NCI-H1694 treated with DMSO at 0.1 percent for 48 hours (cell line): ENCODE measurements at places on chromosomes 3 and 15.

GRCh38 chr3:190318666-190319065 lies 3.6 kb downstream of the CLDN1 start:
- no peak for DNase-seq

GRCh38 chr3:182241766-182242488 lies 530.2 kb downstream of the SOX2 start:
- DNase-seq = no peak

DNA sequence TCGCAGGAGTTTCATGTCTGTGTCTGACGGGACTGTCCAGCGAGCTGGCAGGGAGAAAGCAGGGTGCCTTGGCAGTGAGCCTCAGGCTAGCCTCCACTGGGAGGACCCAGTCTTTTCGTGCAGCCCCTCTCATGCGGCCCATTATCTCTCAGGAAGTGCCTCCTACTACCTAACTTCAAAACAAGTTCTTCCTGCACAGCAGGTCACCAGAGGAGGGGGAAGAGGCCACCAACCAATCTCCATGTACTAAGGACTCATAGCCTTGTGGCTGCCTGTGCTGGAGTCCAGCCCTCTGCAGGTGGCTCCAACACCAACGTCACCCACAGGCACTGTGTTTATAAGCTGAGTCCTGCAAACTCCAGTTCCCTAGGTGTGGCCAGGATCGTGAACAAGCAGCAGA lies 4.8 kb downstream of the VIPR1 start:
- DNase-seq = no peak

GRCh38 chr15:90677807-90678790 lies 39.0 kb upstream of the BLM start:
- no peak for DNase-seq

GRCh38 chr3:114668099-114668498 lies 374.3 kb downstream of the TIGIT start:
- no peak for DNase-seq

DNA sequence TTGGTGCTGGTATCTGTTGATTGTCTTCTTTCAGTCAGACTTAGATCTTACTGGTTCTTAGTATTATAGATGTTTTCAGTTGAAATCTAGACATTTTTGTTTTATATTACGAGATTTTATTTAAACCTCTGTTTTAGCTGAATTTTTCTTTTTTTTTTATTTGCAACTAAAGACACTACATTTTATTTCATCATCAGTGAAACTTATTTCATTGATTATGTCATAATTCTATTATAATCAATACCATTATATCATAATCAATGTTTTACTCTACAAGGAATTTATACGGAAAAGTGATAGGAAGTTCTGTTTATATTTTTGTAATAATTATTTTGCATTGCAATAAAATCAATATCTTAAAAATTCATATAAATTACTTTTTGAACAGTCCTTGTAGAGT lies 477.4 kb upstream of the MDFIC2 start:
- DNase-seq = no peak

GRCh38 chr3:110414855-110415254 lies 656.8 kb upstream of the NECTIN3 start:
- DNase-seq = no peak

DNA sequence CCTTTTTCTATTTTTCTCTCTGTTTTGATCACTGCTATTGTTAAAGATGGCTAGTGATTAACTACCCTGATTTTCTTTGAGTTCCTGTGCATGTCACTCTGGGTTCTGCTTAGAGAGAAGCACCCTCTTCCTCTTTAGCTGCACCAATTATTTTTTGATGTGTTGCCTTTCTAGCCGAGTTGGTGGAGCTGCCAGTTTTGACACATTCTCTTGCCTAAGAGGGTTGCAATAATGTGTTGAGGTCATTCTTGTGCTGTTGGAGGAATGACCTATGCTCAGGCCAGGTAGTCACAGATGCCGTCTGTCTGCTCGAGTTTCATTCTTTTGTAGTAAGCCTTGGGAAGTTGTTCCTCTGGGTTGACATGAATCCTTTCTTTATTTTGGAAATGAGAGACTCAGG lies 84.6 kb upstream of the DPH6 start:
- DNase-seq = no peak

GRCh38 chr3:46070595-46071093 lies 43.4 kb upstream of the XCR1 start:
- no peak for DNase-seq

GRCh38 chr3:128554100-128554464 lies 61.1 kb upstream of the GATA2 start:
- DNase-seq = no peak

GRCh38 chr3:11059090-11059798 lies 66.7 kb downstream of the SLC6A1 start:
- peak; percentile 18 for DNase-seq

- DNase-seq = no peak
These were observed 199.7 kb upstream of the CNTN3 start for GRCh38 chr3:74814181-74814580.

GRCh38 chr3:112858410-112859069 lies 11.9 kb upstream of the CD200R1L start:
- no peak for DNase-seq

DNA sequence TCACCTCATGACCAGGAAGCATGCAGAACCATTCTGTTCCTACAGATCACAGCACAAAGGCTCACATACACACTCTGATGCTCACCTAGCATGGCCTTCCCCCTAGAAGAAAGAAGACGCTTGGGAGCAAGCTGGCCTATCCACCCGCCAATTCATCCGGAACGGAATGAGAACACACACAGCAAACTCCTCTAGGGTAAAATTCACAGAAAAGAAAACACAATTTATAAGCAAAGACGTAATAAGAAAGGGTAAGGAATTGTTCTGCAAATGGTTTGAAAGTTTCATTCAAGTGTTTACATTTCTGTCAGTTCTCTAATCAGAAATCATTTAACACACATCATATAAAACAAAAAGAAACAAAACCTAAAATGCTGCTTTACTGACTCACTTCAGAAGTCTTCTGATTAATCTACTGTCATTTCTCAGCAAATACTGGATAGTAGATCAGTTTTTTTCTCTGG lies 218.1 kb downstream of the OSBPL10 start:
- DNase-seq = no peak

DNA sequence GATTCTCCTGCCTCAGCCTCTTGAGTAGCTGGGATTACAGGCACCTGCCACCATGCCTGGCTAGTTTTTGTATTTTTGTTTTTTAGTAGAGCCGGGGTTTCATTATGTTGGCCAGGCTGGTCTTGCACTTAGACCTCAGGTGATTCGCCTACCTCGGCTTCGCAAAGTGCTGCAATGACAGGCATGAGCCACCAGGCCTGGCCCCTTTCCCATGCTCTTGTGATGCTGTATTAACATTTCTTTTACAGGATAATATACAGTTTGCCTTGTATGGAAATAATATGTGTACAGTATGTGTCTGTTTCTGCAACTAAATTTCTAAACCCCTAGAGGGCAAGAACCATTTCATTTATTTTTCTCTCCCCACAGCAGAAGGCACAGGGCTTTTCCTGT lies 37.8 kb downstream of the SCG5 start:
- no peak for DNase-seq

DNA sequence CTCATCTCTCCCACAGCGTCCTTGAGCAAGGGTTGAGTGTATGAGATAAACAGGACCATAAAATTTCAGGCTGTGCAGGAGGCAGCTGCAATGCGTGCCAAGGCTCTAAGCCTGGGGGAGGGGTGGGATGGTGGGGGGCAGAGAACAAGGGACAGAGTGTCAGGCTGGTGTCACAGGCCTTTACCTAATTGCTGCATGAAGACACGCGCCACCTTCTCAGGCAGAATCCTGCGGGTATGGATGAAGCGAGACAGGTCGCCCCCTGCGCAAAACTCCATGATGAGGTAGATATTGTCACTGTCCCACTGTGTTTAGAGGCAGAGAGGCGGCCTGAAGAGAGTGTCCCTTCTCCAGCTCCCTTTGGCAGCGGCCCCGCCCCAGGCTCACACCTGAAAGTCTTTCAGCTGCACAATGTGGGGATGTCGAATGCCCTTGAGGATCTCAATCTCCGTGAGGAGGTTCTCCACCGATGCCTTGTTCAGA lies 1.0 kb downstream of the ULK3 start:
- DNase-seq = no peak
